ENCODE measurements at places on chromosomes 5 and 9.

DNA sequence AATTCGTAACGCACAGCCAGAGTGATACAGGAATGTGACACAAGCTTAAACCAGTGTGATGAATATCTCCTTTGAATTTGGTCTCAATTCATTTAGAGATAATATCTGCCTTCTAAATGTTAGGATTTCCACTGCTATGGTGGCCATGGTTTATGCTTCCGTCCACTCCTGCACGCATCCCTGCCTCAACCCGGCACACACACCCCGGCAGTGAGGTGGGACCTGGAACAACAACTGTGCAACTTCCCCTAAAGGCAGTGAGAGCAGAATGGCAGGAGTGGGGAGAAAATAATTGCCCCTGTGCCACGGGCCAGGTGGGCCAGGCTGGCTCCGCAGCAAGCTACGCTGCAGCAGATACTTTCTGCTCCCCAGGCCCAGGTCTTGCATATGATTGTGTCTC is 72.6 kb upstream of the CPEB4 start:
- no peak for DNase-seq

- no peak for DNase-seq
Measured at GRCh38 chr9:114196979-114197622, 41.8 kb downstream of the COL27A1 start.

- no peak for DNase-seq
Measured at GRCh38 chr9:967903-968641, 8.4 kb upstream of the DMRT3 start.

DNA sequence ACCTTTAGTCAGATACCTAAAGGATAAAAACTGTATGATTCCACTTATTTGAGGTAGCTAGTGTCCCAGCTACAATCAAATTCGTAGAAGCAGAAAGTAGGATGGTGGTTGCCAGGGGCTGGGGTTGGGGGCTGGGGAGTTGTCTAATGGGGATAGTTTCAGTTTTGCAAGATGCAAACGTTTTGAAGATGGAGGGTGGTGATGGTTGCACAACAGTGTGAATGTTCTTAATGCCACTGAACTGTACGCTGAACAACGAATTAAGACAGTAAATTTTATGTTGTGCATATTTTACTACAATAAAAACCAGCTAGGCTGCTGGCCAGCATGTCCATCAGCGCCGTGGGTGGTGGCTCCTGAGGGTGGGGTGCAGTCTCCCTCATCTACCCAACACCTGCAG is 137.8 kb downstream of the GADD45G start:
- no peak for DNase-seq

DNA sequence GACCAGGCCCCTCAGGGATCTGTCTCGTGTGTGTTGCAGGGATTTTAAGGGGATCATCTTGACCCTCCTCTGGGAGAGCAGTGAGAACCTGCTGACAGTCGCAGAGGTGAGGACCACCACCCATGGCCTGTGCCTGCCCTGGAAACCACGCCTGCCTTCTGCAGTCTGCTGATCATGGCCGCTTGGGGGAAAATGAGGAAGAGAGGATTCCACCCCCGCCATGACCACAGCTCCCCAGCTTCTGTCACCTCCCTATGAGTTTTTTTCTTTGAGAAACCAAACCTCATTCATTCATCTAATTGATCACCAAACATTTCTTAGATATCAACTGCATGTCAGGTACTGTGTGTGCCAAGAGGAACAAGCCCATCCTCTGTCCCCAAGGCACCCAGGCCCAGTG is 46.3 kb upstream of the TDRD7 start:
- DNase-seq: no peak

GRCh38 chr5:179212870-179213269 is 132.4 kb downstream of the ADAMTS2 start:
- DNase-seq: no peak

DNA sequence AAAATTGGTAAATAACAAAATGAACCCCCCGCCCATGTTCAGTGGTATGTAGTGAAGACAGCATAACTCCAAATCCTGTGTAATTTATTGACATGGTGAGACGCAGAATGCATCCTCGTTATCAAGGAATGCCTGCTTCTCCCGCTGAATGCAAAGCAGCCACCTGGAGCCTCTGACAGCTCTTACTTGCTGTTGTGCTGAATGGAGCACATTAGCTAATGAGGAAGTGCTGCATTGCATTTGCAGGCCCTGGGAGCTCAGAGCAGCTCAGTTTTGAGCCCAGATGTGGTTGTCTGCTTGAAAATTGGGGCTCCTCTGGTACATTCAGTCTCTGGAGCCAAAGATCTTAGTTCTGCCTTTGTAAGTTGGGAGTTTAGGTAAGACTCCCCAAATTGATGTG is 28.9 kb downstream of the PLAC8L1 start:
- DNase-seq: no peak

DNA sequence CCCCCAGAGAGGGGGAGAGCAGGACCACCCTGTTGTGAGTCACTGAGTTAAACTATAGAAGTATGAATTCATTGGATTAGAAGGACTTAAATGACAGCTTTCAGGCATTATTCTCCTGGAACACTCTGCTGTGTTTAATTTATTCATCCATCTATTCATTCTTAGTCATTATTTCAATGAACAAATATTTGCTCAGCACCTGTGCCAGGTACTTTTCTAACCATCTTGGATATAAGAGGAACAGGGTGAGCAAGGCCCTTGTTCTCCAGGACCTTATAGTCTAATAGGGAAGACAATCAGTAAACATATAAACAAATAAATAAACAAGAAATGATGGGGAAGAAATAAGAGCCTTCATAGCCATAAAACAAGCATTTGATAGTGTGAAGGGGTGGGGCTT is 483.9 kb upstream of the BRINP1 start:
- no peak for DNase-seq

DNA sequence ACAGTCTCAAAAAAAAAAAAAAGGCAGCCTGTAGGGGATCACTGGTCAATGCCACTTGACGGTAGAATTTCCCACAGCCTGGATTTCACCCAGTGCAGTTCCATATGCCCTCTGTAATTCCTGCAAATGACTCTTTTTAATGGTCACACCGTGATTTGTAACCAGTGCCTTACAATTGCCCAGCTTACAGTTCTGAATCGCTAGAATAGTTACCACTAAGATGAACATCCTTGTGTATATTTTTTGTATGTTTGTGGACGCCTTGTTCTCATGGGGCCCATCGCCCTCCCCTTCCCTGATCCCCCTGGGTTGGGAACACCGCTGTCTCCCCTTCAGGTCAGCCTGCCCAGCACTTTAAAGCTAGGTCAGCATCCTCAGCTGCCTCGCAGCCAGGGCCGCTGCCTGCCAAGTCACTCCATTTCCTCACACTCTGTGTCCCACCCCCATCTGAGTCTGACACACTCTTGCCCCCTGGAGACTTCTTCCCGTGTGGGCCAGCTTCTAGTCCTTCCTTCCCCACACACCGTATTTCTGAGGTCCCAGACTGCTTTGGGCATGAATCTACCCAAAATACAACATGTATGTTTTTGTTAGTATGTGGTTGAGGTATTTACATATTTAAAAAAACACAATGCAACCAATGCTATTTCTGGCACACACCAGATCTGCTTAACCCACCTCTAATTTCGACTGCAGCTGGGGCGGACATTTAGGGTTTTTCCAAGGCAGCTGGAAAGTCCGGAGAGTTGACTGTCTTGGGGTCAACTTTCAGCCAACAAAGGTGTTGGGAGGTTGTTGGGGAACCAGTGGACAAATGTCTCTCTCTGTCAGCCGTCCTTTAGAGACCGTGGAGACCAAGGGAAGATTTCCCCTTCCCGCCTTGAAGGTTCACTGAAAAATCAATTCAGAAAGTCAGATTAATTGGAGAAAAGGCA is 120.5 kb upstream of the NEK6 start:
- DNase-seq: no peak

GRCh38 chr9:22134390-22134789 is 125.3 kb upstream of the CDKN2B start:
- no peak for DNase-seq

GRCh38 chr9:76558465-76558864 is 99.5 kb downstream of the GCNT1 start:
- no peak for DNase-seq

DNA sequence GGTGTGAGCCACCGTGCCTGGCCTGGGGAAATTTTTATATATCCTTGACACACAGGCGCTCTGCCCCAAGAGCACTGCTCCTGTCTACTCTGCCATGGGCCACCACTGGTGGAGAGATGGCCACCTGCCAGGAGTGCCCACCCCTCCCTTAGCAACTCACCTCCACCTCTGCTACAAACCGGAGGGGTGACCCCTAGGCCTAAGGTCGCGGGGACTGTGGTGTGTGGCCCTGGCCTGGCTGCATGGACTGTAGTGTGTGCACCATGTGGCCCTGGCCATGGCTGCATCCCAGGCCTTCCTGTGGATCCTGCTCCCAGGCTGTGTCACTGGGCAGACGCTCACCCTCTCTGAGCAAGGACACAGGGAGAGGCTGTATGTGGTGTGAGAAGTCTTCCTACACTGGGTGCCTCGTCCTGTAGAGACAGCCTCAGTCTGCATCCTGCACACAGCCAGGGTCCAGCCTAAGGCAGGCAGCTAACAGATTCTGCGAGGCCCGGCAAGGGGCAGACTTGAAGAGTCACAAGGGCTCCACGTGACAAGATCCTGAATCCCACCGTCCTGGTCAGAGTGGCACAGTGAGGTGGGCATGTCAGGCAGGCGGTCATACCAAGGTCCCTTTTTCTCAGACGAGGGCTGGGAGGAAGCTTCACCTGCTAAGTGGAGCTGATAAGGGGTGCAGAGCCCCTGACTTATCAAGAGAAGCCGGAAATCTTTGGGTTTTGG is 10.3 kb downstream of the NINJ1 start:
- DNase-seq: peak; percentile 32

- no peak for DNase-seq
Measured at GRCh38 chr5:73122875-73123810, 2.8 kb downstream of the TMEM171 start.

DNA sequence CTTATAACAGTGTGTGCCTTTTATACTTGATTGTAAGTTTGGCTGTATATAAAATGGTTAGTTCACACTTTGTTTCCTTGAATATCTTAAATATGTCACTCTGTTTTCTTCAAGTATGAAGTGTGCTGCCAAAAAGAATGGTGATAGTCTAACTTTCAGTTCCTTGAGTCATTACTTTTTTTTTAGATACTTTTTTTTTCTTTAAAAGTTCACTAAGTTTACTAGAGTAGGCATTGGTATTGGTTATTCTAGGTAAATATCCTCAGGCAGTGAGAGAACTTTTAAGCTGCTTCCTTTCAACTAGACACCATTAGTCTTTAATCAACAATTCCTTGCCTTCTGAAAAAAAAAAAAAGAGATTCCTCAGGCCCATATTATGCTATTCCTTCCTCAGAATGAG is 41.9 kb downstream of the SPEF2 start:
- no peak for DNase-seq

DNA sequence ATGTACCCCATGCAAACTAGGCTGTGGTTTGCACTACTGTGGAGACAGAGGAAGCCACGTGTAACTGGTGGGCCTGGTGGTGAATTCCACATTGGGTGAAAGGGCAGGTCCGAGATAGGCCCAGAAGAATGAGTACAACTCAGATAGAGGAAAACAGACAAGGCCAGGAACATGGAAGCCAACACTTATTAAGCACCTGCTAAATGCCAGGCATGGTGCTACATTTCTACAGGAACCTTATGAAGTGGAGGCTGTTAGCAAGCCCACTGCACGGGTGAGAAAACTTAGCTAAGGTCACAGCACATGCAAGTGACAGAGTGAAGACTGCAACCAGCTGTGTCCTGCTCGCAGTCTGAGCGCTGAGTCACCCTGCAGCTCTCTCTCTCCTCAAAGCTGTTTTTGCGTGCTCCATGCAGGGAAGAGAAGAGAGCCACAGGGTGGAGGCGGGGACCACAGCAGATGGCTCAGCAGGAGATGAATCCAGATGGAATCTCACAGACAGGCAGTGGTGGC is 65.5 kb upstream of the SPTLC1 start:
- DNase-seq: no peak

DNA sequence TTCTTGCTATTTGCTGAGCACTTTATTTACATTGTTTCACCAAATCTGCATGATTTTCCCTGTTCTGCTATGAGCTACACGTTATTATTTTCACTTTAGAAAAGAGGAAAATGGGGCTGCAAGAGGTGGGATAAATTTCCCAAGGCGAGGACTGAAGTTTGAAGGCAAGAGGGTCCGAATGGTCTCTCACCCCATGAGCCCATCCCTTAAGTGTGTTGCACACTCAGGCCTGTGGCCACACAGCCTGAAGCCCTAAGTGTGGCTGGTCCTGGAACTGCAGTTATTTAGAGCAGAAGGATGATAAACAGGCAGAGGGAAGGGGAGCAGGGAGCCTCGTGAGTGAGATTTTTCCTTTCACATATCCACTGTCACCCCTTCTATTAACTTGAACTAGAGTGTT is 7.8 kb downstream of the PDE8B start:
- DNase-seq: no peak

DNA sequence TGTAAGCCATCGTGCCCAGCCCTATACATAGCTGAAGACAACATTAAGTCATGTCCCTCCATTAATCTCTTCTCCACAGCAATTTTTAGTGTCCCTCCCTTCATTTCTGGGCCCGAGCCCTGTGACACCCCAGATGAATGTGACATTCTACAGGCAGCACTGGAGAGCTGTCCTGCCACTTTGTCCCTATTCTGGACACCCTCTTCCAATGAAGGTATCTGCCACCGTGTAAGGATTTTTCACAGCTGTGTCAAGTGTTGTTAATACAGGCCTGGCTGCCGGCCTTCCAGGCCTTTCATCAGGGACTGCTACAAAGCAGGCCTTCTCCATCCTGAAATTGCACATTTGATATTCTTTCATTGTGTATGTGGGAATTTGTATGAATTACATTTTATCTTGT is 62.0 kb upstream of the SLC28A3 start:
- DNase-seq: no peak

GRCh38 chr9:38339087-38339486 is 53.4 kb upstream of the ALDH1B1 start:
- DNase-seq: no peak

DNA sequence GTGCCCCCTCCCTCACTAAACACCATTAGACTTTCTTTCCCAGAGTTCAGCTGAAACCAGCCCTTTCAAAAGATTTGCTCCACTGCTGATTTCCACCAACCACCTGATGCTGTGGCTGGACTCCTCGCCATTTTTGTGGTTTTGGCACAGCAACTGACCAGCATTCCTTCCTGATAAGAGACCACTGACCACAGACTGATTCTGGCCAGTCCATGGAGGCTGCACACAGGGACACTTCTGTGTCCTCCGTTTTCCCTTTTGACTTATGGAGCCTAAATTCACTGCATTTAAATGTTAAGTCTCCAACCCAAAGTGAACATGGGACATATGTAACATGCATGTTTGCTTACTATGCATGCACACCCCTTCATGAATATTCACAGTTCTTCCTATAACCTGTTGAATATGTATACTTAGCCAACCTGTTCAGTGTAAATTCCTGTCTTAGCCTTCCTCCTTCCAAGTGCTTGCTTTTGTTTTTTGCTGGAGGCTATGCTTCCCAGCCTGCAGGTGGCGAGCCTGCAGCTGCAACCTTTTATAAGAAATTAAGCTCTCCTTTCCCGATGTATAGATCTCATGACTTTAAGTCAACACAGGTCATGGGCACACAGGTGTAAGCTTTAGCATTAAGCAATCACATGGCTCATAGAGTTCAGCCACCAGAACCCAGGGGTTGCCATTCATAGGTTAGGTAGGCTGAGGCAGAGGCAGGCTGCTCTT is 78.7 kb downstream of the ACTL7B start:
- no peak for DNase-seq
